Putamen (tissue), 1 donor: ENCODE measurements at places on chromosomes 5 and 9.

DNA sequence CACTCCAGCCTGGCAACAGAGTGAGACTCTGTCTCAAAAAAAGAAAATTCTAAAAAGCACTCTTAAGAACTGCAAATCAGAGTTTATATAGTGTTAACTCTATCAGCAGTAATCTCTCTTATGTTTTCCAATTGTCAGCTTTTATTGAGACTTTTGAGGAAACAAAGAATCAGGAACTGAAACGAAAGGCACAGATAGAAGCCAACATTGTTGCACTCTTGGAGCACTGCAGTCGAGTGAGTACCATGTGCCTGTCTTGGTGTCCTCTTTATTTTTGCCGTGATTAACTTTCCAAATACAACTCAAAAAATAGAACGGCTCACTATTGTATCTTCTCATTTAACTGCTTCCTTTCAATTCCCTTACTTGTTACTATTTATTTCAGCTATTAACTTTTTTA lies 41.7 kb upstream of the LRRC19 start:
- DNase-seq, result peak; percentile 7

DNA sequence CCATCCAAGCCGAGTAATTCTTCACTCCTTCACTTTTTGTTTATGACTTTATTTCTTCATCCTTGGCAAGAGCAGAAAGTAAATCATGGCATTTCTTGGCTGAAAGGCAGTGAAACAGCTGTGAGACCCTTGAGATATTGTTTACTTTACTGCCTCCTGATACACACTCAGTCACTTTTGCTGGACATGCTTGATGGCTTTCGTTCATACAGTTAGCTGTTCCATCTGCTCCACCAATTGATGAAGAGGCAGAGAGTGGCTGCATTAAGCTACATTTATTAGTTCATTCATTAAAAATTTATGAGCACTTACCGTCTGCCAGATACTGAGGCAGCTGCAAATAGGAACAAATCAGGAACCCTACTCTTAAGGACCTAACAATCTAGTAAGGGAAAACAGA lies 184.4 kb upstream of the OR13F1 start:
- DNase-seq, result no peak

DNA sequence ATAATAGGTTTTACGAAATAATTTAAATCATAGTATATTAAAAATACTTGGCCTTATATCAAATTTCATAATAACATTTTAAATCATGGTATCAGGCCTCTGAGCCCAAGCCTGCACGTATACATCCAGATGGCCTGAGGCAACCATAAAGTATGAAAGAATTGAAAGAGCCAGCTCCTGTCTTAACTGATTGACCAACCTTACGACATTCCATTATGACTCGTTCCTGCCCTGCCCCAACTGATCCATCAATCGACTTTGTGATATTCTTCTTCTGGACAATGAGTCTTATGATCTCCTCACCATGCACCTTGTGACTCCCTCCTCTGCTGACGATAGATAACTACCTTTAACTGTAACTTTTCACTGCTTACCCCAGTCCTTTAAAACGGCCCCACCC lies 545.0 kb downstream of the MTRR start:
- no peak for DNase-seq

- no peak for DNase-seq
Observed at GRCh38 chr9:86352440-86353077, 1.7 kb downstream of the TUT7 start.

- no peak for DNase-seq
Observed at GRCh38 chr9:89886281-89886700, 281.5 kb downstream of the GADD45G start.

DNA sequence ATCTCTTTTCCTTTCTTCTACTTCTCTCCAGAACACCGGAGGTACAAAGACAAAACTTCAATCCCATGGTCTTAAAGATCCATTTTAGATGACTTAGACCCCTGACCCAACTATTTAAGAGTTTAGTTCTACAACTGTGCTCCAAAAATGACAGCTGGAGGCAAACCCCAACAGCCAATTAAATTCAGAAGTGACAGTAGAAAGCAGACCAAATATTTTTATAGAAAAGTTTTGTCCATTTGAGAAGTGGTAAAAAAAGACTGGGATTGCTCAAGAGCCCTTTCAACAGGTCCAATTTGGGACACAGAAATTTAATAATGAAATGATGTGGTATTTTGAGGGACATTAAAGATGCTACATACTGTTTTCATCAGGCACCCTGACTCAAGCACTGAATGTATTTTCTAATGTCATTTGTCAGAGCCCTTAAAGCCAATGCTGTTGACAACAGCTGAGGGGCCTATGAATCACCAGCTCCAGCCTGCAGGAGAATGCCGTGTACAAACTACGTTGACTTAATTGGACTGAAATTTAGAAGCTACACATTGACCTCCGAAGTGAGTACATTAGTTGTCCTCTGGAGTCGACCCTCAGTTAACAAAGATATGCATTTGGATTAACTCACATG lies 147.5 kb upstream of the PIK3R1 start:
- DNase-seq, result no peak

DNA sequence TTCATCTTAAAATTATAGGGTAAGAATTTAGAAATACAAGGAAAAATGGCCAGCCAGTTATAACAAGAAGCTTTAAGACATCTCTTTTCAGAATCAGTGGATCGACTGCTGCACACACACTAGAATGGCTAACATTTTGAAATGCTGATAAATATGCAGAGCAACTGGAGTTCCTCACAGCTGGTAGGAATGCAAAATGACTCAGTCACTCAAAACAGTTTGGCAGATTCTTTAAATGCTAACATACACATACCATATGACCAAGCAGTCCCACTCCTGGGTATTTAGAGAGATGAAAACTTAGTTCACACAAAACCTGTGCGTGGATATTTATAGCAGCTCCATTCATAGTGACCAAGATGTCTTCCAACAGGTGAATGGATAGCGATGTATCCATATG lies 23.2 kb upstream of the PSAT1 start:
- no peak for DNase-seq

- DNase-seq, result no peak
Observed at GRCh38 chr9:21559402-21560280, 77.5 kb upstream of the IFNE start.

DNA sequence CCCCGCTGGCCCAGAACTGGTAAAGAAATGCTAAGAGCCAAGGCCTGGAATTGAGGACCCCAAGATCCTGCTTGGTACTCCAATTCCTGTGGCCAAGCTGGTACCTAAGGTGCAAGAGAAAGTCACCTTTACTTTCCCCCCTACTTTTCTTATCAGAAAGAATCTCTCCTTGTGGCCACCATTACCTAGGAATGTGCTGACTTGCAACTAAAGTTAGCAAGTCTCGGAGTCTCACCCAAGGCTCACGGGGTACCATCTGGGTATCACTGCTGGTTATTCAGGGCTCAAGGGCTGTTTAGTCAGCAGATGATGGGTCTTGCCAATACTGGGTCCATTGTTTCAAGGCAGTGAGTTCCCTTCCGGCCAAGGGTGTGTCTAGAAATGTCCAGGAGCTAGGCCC lies 270.2 kb downstream of the KDM4C start:
- no peak for DNase-seq

- peak; percentile 72 for DNase-seq
Observed at GRCh38 chr5:172816925-172817562, 17.0 kb upstream of the ERGIC1 start.
